GM12891 (cell line): ENCODE measurements at places on chromosomes 1 and 21.

DNA sequence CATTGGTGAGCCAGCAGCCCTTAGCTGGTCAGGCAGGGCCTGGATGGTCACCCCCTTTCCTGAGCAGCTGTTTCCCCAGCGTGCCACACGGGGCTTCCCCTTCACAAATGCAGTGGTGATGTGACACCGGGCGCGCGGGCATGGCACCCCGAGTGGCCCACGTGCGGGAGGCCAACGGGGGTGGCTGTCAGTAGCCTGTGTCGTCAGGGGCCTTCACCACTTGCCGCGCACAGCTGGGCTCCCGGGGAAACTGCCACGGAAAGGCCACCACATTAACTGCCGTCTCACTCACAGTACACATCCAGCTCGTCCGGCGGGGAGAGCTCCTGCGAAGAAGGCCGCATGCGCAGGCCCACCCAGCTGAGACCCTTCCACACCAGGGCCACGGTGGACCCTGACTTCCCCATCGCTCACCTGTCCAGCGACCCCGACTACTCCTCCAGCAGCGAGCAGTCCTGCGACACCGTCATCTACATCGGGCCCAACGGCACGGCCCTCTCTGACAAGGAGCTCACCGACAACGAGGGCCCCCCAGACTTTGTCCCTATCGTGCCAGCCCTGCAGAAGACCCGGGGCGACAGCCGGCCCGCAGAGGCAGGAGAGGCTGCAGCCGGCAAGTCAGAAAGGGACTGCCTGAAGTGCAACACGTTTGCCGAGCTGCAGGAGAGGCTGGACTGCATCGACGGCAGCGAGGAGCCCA lies 530.5 kb downstream of the KIF26B start:
- no peak for DNase-seq

GRCh38 chr1:159318784-159319551 lies 16.8 kb downstream of the FCER1A start:
- DNase-seq: no peak

DNA sequence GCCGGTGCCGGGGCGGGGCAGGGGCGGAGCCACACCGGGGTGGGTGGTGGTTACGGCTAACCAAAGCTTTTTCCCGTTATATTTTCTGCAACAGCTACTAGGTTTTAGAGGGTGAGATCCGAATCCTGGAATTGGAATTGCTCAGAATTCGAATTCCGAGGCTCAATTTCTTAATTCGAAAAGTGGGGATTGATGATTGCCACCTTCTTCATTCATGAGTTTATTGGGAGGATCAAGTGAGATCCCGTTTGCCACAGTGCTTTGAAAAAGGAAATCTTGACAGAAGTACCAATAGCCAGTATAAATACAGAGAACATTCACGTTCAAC lies 207 bp upstream of the SVBP start:
- no peak for DNase-seq

DNA sequence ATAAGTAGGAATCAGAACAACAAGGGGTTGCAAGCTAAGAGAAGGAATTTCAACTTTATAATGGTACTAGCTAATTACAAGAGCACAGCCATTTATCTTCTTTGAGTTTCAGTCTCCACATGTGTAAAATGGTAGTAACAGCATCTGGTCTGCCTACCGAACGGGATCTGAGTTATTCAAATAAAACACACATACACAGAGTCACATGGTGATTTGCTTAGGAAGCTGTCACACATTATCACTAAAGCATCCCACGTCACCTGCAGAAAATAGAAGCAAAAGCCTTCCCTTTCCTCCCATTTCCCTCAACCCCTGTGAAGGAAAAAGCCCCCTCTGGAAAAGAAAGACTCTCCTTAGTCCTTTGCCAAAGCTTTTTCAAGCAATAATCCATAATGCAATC lies 389.7 kb downstream of the OMA1 start:
- no peak for DNase-seq

DNA sequence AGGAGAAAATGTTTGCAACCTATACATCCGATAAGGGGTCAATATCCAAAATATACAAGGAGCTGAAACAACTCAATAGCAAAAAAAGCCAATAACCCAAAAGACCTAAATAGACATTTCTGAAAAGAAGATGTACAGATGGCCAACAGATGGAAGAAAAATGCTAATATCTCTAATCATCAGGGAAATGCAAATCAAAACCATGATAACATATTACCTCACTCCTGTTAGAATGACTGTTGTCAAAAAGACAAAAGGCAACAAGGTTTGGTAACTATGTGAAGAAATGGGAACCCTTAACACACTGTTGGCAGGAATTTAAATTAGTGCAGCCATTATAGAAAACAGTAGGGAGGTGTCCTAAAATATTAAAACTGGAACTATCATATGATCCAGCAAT lies 74.7 kb downstream of the LEPR start:
- no peak for DNase-seq

DNA sequence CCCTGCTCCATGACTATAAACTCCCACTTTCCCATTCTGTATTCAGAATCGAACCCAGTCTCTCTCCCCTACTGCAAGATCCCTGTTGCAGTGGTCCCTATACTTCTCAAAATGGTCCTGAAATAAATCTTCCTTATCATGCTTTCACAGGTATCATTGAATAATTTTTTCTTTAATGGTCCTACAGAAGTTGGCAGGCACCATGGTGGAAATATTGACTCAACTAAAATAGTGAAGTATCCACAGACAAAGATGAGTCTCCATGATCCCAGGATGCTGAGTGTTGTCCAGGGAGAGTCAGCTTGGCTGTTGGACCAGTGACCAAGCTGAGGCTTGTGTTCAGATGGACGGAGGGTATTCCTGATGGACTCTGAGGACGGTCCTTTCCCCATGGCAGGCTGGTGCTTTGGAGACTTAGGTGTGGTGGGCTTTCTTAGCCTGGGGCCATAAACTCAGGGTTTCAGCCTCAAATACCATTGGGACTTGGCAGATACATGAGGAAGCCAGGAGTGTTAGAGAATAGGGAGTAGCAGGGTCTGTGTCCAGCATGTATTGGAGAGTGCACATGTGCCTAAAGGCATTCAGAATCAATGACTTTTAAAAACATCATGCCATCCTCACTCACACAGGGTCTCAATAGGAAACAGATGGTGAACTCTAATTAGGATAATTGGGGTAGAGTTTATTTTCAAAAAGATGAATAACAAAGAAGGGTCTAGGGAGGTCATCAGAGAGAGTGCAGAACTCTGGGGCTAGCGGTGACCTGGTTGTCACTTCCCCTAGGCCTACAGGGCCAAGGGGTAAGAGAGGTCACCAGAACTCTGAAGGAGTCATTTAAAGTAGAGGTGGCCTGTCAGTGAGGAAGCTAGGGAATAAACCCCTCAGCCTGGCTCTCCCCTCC lies 19.8 kb downstream of the TINAGL1 start:
- DNase-seq: no peak

DNA sequence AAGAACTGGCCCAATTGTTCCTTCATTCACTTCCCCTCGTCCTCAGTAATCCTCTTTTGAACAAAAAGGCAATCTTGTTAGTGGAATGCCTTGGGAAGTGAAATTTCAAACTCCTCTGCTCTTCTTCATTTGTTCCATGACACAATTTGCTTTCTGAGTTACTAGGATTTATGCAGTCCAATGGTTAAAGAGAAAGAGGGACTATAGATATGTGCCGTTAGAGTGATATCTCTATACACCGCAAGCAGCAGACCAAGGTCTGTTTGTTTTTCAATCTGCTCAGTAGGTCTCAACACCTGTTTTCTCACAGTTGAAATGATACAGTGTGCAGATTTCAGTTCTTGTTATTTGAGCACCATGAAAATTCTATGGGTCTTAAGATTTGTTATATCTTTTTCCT lies 244.0 kb downstream of the DNM3 start:
- DNase-seq: no peak

DNA sequence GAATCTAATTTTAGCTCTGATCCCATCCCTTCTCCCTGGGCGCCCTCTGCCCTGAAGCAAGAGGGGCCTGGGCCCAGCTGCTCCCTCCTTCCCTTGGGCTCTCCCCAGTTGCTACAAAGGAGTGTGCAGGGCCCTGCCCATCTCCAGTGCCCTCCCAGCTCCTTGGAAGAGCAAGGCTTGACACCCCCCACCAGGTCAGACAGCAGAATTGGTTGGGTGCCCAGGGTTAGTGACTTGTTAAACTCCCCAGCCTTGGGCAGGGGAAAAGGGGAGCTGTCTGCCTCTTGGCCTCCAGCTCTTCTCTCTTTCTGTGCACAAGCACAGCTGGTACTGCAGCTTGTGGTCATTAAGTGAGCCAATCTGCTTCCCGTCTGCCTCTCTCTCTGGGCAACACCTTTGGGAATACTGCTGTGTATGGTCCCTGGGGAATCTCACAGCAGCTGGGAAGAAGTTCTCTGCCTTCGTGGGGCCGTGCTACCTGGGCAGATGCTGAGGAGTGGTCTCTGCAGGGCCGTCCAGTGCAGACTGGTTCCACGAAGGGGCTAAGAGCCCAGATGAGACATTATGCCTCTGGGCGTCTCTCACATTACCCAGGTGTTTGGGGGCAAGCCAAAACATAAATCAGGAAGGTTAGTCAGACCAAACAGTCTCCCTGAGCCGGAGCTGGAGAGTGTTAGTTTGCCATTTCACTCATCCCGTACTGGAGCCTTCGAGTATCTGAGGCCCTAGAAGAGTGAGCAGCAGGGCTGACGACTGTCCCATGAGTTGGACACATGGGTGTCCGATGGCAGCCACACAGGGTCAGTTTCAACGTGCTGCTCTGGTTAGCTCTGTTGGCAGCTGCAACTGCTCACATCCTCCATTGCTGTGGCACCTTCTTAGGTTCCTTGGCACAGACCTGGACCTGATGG lies 37.3 kb downstream of the TMEM53 start:
- no peak for DNase-seq

- DNase-seq: no peak
Measured at GRCh38 chr1:94456736-94457135, 38.5 kb downstream of the ABCD3 start.

- DNase-seq: no peak
Measured at GRCh38 chr1:168947041-168947440, 159.4 kb upstream of the ATP1B1 start.
